GF-D8 (cell line): ENCODE measurements at places on chromosomes 4 and X.

DNA sequence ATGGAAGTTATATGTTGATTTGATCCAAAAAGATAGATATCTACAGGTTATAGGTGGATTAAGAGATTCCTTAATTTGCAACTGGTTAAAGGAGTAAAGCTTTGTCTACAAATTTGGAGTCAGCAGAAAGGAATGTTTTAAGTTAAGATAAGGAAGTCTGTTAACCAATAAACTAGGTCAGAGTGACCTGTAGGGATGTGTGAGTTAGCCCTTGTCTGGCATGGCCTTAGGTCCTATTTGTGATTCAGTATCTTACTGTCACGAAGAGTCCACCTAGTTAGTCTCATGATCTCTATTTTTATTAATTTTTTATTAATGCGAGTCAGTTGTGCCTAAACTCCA, 230.8 kb downstream of the INPP4B start:
- DNase-seq, result no peak

GRCh38 chrX:31590581-31591114, 518.8 kb upstream of the FTHL17 start:
- no peak for DNase-seq

GRCh38 chr4:164571593-164572390, 182.1 kb upstream of the SMIM31 start:
- no peak for DNase-seq

DNA sequence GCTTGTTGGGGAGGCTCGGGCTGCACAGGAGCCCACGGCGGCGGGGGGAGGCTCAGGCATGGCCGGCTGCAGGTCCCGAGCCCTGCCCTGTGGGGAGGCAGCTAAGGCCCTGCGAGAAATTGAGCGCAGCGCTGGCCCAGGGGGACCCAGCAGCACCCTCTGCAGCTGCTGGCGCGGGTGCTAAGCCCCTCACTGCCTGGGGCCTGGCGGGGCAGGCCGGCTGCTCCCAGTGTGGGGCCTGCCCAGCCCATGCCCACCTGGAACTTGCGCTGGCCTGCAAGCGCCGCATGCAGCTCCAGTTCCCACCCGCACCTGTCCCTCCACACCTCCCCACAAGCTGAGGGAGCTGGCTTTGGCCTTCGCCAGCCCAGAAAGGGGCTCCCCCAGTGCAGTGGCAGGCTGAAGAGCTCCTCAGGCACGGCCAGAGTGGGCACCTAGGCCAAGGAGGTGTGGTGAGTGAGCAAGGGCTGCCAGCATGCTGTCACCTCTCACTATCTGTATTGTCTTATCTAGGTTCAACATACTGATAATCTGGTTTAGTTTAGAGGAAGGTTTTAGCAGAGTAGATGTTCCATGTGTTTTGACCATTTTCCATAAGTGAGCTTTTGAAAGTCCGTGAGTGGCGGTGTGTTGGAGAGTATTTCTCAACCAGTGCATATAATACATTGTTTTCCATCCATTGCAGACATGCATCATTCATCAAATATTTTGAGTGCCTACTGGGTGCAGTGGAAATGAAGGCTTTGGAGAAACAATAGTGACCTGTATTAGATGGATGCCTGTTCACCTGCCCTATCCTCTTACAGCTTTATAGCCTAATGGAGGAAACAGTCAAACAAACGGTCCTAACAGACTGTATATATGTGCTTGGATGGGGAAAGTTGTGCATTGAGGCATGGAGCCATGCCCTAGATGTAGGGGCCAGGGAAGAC, 13.1 kb downstream of the PI4K2B start:
- DNase-seq, result no peak

DNA sequence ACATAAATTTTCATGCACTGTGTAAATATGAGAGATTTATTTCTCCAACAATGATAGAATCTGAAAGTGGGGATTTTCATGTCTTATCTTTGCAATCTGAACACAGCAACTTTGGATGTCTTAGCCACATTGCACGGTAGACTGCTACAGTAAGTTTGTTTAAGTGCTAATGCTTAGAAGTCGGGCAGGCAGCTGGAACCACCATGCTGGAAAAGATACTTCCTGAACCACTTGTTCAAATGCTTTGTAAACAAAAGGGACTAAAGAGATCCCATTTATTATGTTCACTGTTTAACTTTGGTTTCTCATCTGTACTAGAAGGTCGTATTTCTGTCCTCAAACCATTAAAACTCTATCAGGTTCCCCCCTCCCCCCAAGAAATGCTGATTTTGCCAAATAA, 555.9 kb upstream of the DIPK2B start:
- no peak for DNase-seq

DNA sequence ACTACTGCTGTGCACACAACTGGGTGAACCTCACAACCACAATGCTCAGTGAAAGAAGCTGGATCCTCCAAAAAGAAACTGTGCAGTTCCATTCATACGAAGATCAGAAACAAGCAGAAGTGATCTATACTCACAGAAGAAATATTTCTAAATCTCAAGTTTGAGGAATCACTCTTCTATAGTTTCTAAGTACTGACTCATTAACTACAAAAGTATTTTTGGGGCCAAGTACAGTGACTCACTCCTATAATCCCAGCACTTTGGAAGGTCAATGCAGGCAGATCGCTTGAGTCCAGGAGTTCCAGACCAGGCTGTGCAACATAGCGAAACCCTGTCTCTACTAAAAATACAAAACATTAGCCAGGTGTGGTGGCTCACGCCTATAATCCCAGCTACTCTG, 51.3 kb upstream of the RELL1 start:
- no peak for DNase-seq

- DNase-seq, result no peak
Measured at GRCh38 chrX:132114607-132115006, 13.2 kb downstream of the FRMD7 start.

GRCh38 chr4:61638591-61638990, 438.5 kb downstream of the ADGRL3 start:
- DNase-seq, result no peak

GRCh38 chrX:68732906-68733493, 85.5 kb downstream of the STARD8 start:
- DNase-seq, result no peak

- DNase-seq, result no peak
Measured at GRCh38 chr4:61507091-61507490, 307.0 kb downstream of the ADGRL3 start.

DNA sequence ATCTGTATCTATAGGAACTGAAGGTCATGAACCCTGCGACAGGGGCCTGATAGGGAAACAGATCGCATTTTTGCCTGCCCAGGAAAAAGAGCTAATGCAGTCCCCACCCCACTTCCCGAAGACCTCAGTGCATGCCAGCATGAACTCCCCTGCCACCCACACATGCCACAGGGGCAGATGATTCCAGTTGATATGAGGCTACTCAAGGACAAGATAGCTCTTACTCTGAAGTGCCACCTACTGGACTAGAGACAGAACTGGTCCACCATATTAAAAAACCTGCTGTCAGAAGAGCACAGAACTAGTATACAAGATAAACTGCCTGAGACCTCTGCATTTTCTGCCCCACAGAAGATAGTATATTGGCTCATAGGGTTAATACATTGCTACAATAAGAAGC, 68.0 kb downstream of the YIPF7 start:
- no peak for DNase-seq

GRCh38 chrX:68177542-68177941, 255.8 kb downstream of the OPHN1 start:
- no peak for DNase-seq

- no peak for DNase-seq
Measured at GRCh38 chr4:145804116-145804515, 124.2 kb downstream of the C4orf51 start.

GRCh38 chrX:133579631-133580030, 164.3 kb upstream of the GPC4 start:
- no peak for DNase-seq

GRCh38 chr4:183139058-183139750, 40.1 kb downstream of the WWC2 start:
- DNase-seq, result no peak

DNA sequence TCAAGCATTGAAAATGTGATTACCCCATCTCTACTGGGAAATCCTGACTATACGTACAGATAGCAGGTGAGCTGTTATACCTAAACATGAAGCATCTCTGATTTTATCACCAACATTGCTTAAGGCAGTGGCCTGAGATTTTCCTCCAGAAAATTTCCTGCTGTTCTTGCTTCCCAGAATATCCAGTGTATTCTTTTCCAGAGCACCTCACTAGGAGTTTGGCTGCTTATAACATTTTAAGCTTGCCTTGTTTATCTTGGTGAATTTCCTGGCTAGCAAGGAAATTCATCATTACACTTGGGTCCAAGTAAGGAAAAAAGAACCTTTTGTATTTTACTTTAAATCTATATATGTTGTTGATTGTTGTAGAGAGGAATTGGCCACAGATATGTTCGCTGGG, 73.0 kb upstream of the CLCN4 start:
- DNase-seq, result no peak

DNA sequence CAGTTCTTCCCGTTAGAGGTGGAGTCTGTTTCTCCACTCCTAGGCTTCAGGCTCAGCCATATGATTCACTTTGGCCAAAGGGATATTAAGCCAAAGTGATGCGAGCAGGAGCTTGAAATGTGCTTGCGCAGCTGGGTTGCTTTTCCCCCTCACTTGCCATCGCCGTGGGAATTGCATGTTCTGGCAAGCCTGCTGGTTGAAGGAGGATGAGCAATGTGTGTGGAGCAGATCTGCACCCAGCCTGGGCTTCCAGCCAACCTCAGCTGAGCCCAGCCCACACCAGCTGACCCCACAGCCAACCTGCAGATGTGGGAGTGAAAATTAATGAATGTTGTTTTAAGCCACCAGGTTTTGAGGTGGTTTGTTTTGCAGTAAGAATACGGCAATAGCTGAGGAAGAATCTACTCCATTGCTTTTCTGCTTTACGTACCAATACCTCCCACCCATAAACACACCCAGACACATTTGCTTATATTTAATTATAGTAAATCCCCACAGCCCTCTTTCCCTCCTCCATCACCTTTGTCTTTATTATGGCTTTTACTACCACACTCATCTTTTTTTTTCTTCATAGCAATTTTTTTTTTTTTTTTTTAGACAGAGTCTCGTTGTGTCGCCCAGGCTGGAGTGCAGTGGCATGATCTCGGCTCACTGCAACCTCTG, 132.8 kb upstream of the FUNDC1 start:
- DNase-seq, result no peak

DNA sequence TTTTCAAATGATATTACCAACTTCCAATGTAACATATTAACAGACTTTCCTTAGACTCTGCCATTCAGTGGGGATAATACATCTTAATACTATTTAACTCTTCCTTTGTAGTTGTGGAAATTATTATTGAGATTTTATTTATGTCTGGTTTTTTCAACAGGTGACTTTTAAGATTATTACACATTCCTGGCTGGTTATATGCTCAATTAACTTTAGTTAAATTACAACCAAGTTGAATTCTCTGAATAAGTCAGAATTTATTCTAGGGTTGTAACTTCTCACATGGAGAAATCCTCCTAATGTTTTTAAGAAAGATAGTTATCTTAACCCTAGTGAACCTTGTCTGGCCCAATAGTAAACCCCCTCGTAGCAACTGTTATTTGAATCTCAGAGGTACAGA, 107.3 kb downstream of the SLC10A6 start:
- no peak for DNase-seq

- no peak for DNase-seq
Measured at GRCh38 chrX:39096599-39096998, 295.3 kb downstream of the MID1IP1 start.

DNA sequence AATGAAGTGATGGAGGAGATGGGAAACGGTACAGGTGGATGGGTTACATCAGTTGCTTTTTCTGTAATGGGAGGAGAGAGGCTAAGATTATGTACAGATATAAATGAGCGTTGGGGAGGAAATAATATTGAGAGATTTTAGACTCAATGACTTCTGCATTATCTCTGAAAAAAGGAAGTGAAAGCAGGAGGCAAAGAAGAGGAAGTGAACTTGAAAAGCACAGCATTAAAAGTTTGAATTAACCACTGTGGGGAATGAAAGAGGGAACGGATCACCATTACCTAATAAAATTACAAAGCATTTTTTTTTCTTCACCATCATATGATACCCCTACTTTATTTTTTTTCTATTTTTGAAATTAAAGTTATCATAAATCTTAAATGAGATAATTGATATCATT, 1025.5 kb downstream of the RPA4 start:
- peak; percentile 1 for DNase-seq

DNA sequence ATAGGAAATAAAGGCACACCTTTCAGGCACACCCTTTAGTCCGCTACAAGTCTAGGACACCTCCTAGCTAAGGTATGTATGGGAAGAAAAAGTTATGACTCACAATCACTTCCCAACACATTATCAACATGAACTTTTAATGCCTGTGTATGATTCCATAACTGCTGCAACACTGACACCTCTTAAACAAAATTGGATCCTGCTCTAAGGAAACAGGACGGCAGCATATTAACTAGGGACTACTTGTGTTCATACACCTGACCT, 2.4 kb upstream of the PPP3CA start:
- no peak for DNase-seq

DNA sequence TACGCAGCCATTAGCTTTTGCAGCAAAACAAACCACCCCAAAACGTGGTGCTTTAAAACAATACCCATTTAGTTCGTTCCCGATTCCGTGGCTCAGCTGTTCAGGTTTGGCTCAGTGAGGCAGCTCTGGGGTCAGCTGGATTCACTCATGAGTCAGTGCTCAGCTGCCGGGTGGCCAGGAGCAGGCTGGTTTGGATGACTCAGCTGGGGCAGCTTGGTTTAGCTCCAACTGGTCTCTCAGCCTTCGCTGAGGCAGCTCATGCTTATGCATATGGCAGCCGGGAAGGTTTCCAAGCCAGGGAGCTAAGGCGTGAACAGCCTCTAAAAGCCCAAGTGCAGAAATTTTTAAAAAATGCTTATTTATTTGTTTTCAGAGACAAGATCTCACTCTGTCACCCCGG, 13.3 kb upstream of the CD99 start:
- no peak for DNase-seq

DNA sequence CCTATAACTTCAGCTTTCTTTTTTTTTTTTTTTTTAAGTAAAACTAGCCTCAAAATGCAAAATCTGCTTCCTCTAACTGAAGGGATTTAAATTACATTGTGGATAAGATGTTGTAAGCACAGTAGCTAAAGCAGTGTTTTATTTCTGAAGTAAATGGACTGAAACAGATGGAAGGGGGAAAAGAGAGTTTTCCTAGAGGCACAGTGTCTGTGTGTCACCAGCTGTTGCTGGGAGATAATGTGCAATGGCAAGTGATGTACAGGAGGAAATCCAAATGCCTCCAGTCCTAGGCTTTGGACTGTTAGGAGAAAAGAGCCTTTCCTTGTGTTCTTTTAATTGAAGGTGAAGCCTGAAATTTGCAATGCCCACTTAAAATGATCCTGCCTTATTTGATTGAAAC, 672.1 kb downstream of the GRXCR1 start:
- no peak for DNase-seq

DNA sequence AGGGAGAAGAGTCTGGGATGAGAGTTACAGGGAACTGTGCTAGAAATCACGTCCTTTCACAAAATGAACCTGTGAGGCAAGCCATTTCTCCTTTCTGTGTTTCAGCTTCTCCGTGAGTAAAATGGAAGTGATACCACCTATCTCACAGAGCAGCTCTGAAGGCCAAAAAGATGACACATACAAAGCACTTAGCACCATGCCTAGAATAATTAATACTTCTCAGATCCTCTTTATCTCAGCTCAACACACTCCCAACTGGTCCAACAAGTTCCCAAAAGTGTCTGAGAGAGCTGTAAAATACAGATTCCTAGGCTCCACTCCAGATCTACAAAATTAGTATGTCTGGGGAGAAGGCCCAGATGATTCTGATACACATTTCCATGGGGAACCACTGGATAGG, 38.3 kb downstream of the LHFPL1 start:
- no peak for DNase-seq

- no peak for DNase-seq
Measured at GRCh38 chr4:165716472-165716871, 156.6 kb upstream of the TLL1 start.
